ENCODE measurements at places on chromosomes 1 and 21.

GRCh38 chr1:223242382-223242955, 99.4 kb upstream of the TLR5 start:
- no peak for DNase-seq

GRCh38 chr1:48530727-48531351, 58.8 kb upstream of the SPATA6 start:
- peak; percentile 54 for DNase-seq

DNA sequence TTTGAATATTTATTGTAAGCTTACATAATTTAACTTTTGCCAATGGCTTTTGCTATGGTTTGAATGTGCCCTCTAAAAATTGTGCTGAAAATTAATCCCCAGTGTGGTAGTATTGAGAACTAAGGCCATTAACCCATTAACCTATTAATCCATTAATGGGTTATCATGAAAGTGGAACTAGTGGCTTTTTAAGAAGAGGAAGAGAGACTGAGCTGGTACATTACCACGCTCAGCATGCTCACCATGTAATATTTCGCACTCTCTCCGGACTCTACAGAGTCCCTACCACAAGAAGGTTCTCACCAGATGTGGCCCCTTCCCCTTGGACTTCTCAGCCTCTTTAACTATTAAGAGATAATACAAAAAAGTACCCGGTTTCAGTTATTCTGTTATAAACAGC, 164.4 kb upstream of the ZRANB2 start:
- DNase-seq, result no peak

GRCh38 chr1:7454052-7454815, 316.9 kb upstream of the VAMP3 start:
- DNase-seq, result no peak

- no peak for DNase-seq
Observed at GRCh38 chr1:161768986-161769672, 3.0 kb downstream of the ATF6 start.

- DNase-seq, result peak; percentile 17
Observed at GRCh38 chr1:235127732-235128455, 743 bp downstream of the TOMM20 start.

DNA sequence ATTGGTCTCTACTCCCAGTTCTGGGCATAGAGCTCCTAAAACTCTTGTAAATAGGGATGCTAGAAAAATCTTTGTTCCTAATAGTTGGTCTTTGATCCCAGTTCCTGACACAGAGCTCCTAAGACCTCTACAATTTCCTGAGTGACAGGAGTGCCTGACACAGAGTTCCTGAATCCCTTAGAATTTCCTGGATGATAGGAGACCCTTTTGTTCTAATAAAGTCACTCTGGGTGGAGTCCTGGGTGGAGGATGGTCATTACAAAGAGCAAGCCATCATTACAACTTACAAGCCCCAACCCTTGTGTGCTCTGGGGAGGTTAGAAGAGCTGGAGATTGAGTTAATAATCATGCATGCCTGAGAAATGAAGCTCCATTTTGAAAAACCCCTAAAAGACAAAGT, 58.4 kb downstream of the ZZZ3 start:
- no peak for DNase-seq

DNA sequence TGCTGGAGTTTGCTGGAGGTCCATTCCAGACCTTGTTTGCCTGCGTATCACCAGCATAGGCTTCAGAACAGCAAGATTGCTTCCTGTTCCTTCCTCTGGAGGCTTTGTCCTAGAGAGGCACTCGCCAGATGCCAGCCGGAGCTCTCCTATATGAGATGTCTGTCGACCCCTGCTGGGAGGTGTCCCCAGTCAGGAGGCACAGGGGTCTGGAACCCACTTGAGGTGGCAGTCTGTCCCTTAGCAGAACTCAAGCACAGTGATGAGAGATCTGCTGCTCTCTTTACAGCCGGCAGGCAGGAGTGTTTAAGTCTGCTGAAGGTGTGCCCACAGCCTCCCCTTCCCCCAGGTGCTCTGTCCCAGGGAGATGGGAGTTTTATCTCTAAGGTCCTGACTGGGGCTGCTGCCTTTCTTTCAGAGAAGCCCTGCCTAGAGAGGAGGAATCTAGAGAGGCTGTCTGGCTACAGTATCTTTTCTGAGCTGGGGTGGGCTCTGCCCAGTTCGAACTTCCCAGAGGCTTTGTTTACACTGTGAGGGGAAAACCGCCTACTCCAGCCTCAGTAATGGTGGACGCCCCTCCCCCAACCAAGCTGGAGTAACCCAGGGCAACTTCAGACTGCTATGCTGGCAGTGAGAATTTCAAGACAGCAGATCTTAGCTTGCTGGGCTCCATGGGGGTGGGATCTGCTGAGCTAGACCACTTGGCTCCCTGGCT, 205.0 kb downstream of the GPR52 start:
- DNase-seq, result no peak

DNA sequence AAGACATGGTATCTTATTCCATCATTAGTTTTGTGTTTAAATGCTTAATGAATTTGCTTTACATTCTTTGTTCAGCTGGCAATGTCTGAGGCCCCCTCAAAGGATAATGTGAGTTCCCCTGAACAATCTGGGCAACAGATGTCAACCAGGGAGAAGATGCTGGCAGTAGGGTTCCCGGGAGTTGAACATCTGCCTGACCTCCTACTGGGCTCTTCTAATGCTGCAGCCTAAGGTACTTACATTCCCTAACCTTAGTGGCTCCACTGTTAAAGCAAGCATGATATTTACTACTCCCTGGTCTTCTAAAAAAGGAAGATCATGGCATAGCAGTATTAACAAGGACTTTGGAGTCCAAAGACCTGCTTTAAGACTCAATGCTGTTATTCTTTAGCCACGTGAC, 574.9 kb upstream of the NR5A2 start:
- no peak for DNase-seq

GRCh38 chr1:10681296-10682107, 114.9 kb downstream of the CASZ1 start:
- DNase-seq, result no peak

DNA sequence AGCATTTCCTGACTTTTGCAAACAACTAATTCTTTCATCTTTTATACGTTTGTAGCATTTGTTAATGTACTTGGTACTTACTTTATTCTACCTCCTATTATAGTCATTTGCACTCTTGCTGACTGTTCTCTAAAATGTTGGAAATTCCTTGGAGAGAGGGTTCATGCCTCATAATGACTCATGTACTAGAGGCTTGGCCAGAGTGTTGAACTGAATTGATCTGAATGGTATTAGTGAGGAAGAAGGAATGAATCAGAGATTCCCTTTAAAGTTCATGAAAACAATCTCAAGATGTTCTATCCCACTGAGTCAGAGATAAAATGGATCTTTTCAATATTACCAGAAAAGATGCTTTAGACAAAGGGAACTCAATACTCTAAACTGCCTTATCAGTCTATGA, 383.4 kb downstream of the SEC16B start:
- DNase-seq, result no peak

- peak; percentile 43 for DNase-seq
Observed at GRCh38 chr21:33196941-33197374, 32.8 kb upstream of the IFNAR2 start.

DNA sequence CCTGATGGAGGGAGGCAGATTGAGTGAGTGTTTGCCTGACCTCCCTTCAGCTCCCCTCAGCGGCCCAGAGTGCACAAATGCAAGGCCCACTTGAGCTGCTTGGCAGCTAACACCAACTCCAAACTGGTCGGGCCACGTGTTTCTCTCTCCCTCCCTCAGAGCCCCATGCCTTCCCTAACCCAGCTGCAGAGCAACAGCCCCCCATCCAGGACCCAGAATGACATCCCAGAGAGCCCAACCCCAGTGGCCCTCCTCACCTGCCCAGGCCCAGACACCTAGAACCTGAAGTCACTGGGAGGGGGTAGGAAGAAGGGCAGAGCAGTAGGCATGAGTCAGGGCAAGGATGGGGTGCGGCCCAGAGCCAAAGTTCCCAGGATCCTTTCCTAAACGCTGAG, 789 bp upstream of the S100A14 start:
- no peak for DNase-seq

DNA sequence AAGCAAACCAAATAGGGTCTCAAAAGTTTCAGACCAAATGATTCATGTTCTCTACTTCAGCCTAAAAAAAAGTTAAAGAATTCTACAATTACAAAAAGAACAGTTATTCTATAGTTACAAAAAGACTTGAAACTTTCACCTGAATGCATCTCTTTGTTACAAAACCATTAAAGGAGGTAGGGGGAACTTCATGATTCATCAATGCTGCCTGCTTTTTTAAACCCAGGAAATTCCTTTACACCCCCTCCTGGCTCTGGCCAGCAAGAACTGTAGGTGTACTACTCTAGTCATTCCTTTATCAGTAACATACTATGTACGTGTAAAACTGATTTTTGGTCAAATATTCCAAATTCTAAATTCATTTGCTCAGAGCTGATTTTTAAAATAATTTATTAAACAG, 5.0 kb downstream of the FAF1 start:
- no peak for DNase-seq

GRCh38 chr1:25677193-25677773, 60.7 kb downstream of the MAN1C1 start:
- DNase-seq, result no peak

GRCh38 chr1:7331926-7332535, 439.1 kb upstream of the VAMP3 start:
- DNase-seq, result no peak

DNA sequence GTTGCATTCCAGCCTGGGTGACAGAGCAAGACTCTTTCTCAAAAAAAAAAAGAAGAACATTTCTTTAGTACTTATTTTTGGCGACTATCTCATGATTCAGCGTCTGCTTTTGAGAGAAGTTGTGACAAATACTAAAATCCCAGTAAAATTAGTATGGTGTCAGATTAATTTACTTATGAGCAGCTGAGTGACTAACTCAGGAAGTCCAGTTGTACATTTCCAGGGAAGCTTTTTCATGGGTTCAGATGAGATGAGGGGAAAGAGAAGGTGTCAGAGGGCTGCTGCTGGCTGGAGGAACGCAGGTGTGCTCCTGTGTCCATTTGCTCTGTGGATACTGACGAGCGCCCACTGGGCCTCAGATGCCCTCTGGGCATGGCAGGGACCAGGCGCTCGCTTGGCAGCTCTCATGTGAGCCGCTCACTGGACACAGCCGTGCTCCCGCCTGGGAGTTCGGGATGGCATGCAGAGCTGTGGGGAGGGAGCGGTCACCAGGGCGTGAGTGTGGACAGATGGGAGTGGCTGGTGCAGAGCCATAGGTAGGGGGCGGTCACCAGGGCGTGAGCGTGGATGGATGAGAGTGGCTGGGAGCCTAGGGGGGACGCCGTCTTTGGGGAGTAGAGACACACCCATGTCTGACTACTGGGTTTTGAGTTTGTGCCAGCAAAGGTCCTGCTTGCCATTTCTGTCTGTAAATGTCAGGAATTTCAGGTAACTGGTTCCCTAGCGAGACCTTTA, 55.0 kb downstream of the ADARB1 start:
- DNase-seq, result no peak

- DNase-seq, result no peak
Observed at GRCh38 chr1:20194224-20194623, 7.9 kb upstream of the PLA2G2C start.

- DNase-seq, result no peak
Observed at GRCh38 chr1:97571760-97572159, 349.1 kb downstream of the DPYD start.

DNA sequence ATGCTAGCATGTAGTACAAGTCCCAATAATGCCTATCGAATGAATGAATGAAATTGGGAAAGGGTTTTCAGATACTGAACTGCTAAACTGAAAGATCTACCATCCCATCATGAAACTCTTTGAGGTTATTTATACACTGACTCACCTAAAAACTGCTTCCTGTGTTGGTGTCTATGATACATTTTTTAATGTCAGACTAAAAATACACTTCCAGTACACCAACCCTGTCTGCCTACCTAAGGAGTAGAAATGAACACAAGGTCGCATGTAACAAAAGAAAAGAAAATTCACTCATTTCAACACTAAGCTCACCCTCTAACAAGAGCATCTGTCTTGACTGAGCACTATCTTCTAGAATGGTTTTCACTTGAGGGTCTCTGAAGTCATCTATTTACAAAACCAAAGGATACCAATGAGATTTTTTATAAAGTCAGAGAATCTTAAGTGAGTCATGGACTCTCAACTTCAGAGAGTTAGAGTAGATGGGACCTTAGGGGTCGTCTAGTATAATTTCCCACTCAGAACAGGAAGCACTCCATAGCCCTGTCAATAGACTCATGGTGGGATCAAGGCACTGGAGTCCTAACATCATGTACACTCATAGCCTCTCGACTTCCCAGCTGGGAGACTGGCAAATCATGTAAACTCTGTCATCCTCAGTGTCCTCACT, 53.4 kb downstream of the WLS start:
- no peak for DNase-seq

GRCh38 chr1:152148981-152149380, 10.0 kb downstream of the RPTN start:
- DNase-seq, result no peak

DNA sequence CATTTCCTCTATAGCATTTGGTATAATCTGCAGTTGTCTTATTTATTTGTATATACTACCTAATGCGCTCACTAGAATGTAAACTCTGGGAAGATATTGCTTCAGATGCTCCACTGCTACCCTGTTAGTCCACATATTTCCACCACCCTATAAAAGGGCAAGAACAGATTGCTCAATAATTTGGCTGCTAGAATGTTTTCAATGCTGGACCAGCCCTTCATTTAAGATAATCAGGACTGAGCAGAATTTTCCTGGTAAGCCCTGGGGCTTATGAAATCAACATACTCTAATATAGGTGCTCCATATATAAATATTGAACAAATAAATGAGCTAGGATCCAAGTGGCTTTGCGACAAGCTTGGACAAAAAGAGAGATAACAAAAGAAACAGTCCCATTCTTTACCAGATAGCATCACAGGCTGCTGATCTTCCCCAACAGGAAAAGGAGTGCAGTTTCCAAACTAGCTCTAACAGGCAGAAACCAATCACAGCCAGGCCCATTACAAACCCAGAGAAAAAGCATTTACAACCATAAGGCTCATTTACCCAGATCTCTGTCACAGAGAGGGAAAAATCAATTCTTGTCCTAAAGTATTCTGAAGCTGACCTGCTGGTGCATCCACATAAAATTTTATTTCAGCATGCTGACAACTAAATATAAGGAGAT, 8.3 kb downstream of the BCAR3 start:
- DNase-seq, result no peak

- DNase-seq, result no peak
Observed at GRCh38 chr1:2289607-2290006, 61.5 kb downstream of the SKI start.

- DNase-seq, result no peak
Observed at GRCh38 chr1:200973937-200974657, 49.4 kb downstream of the KIF21B start.

GRCh38 chr1:207964195-207964966, 53.5 kb upstream of the CD34 start:
- DNase-seq, result no peak

GRCh38 chr1:99573431-99574217, 72.3 kb upstream of the PALMD start:
- DNase-seq, result no peak

- DNase-seq, result no peak
Observed at GRCh38 chr1:186409091-186409490, 33.5 kb downstream of the ODR4 start.

GRCh38 chr1:17567582-17567981, 28.1 kb downstream of the ARHGEF10L start:
- DNase-seq, result no peak

GRCh38 chr1:220999872-221000863, 120.9 kb downstream of the HLX start:
- DNase-seq, result no peak

GRCh38 chr1:91655912-91656449, 155.3 kb downstream of the CDC7 start:
- DNase-seq, result no peak

- DNase-seq, result no peak
Observed at GRCh38 chr21:35768187-35768586, 292.1 kb downstream of the SETD4 start.

GRCh38 chr21:29184037-29184436, 53.6 kb downstream of the MAP3K7CL start:
- no peak for DNase-seq
